Sciatic nerve (tissue), 2 donors: ENCODE measurements at places on chromosomes 6 and 20. TPM values are rescaled to one million over a fixed set of nuclear protein-coding genes. Genes with fewer than 3 reads are reported as not detected.

DNA sequence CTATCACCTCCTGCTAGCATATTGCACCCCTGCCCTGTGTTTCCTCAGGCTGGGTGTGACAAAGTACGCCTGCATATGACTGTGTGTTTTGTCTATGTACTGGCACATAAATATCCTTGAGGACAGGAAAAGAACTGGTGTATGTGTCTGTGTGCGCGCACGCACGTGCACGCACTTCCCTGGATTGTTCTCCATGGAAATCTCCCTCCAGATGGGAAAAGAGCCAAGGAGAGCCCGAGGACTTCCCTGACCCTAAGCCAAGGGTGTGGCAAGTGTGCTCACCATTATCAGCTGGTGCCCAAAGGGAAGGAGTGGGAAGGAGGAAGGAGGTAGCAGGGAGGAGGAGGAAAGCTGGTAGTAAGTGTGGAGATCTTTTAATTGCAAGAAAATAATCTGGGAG, 117.6 kb downstream of the HIVEP2 start:
- no peak for DNase-seq

DNA sequence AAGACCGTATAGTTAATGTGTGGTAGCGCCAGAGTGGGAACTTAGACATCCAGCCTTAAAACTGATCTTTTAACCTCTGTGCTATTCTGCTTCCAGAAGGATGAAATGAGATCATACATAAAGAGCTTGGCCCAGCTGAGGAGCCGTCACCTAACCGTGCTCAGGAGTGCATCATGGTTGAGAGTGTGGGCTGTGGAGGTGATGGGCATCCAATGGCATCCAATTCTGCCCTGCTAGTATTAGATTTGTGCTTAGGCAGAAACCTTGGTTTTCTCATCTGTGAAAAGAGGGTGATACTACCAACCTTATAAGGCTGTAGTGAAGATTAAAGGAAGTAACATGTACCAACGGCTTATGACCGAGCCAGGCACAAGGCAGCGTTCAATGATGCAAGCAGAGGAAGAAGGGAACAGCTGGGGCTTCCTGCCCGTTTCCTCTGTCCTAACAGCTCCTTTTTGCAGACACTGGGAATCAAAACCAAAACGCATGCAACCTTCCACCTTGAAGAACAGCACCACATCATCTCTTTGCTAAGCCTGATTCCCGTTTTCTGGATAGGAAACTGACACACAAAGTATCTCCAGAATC, 1.3 kb downstream of the SLC22A16 start:
- no peak for DNase-seq

GRCh38 chr6:134707342-134708031, 242.4 kb downstream of the ALDH8A1 start:
- DNase-seq: no peak

DNA sequence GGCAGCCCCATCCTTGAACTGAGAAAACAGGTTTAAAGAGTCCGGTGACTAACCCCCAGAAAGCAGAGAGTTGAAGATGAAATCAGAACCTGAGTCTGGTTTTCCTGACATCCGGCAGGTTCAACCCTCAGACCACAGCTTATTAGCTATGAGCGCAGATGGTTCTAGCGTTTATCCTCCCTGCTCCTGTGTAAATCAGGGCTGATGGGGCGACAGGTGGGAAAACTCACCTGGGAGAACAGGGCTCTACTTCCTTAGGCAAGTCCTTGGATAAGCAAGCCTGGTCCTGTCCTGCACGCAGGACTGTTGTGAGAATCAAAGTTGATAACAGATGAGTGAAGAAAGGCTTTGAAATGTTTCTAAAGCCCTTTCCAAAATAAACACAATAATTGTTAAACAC, 31.4 kb downstream of the GHRH start:
- DNase-seq: no peak

The SULF2 gene
- total RNA-seq: 79.2 TPM

DNA sequence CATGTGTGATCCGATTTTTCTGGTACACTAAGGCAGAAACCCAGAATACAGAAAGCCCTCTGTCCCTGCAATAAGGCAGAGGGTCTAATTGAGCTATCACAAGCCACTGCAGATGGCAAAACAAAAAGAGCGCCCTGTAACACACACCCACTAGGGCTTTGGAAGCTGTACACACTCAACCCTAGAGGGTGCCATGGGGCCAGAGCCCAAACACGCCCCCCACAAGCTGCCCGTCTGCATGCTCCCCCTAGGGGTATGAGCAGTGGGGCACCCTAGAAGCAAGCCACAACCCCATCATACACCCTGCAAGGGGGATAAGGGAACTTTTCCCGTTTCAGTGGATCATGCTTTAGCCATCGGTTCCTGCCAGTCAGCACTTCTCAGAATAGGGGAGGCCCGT, 62.2 kb upstream of the PDE10A start:
- no peak for DNase-seq

The TBPL1 gene
- 18.5 TPM for total RNA-seq

The F13A1 gene
- total RNA-seq: 231 TPM

The MAP7 gene
- total RNA-seq: 1.2 TPM

DNA sequence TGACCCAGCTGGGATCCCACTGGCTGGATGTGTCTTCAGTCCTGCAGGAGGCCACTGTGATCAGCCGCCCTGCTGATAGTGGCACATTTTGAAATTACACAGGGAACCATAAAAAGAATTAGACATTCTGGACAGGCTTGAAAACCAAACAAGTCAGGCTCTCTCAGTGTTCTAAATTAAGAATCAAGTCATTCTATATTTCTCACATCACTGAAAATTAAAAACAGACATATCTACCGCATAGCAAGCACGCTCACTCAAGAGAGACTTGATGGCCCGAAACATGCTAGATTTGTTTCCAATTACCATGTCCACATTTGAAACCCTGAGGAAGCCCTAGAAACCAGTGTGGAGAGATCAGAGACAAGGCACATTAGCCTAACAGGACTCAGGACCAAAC, 57.7 kb downstream of the NFATC2 start:
- DNase-seq: no peak

DNA sequence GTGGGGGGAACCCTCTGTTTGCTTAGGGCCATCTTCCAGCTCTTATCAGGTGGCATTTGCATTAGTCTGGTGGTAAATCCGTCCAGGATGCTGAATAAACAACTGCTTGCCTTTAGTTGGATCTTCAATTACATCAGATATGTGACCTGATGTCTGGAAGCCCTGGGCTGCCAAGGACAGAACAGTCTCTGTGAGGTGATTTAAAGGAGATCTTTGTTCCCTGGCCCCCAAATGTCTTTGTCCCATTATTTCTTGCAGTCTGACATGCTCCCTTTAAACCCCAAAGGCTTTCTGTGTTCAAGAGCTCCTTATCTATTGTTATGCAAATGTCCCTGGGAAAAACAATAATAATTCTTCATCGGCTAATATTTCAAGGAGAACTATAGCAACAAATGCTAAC, 84.6 kb upstream of the SPTLC3 start:
- DNase-seq: no peak

The FBXO30 gene
- total RNA-seq: 13.0 TPM

GRCh38 chr20:62702895-62703852, 5.5 kb upstream of the NTSR1 start:
- no peak for DNase-seq

GRCh38 chr6:74451953-74452352, 753.9 kb downstream of the COL12A1 start:
- no peak for DNase-seq

The JPH2 gene
- 1.5 TPM for total RNA-seq

GRCh38 chr6:149264629-149265028, 52.9 kb upstream of the TAB2 start:
- DNase-seq: no peak

DNA sequence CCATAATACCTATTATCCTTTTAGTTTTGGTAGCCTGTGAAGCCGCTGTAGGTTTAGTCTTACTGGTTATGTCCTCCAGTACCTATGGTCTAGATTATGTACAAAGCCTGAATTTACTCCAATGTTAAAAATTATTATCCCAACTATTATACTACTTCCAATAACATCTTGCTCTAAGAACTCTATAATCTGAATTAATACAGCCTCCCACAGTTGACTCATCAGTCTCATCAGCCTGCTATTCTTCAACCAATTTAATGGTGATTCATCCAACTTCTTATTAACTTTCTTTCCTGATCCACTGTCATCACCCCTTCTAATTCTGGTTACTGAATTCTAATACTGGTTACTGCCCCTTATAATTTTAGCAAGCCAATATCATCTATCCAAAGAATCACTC, 370.3 kb upstream of the OPRM1 start:
- DNase-seq: no peak

The ABRACL gene
- 8.5 TPM for total RNA-seq

The ACOT13 gene
- total RNA-seq: 17.3 TPM

- no peak for DNase-seq
Measured at GRCh38 chr6:125066140-125066539, 87.4 kb upstream of the TPD52L1 start.

- no peak for DNase-seq
Measured at GRCh38 chr6:44156494-44157151, 2.0 kb upstream of the CAPN11 start.

DNA sequence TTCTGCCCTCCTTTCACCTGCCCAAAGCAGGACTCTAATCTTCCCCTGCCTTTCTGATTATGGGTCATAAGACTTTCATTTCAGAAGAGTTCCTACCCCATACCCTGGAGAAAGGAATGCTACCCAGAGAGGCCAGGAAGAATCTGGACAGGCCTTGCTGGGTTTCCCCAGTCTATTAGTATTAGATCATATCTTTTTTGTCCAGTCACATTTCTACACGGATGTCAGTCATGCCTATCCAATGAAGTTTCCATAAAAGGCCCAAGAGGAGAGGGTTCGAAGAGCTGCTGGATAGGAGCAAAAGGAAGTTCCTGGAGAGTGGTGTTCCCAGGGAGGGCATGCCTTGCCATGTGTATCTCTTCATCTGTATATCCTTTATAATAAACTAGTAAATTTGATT, 3.2 kb downstream of the POLH start:
- no peak for DNase-seq

- no peak for DNase-seq
Measured at GRCh38 chr6:79385333-79385732, 150.9 kb upstream of the HMGN3 start.

The DNAH8 gene
- total RNA-seq: 0.13 TPM

The SNAP25 gene
- 2.5 TPM for total RNA-seq

GRCh38 chr20:25071734-25072133, 10.2 kb downstream of the VSX1 start:
- no peak for DNase-seq

The CLPSL1 gene
- not detected for total RNA-seq

- DNase-seq: no peak
Measured at GRCh38 chr20:4180356-4180755, 165.0 kb upstream of the RNF24 start.

- DNase-seq: no peak
Measured at GRCh38 chr6:4509506-4509905, 266.7 kb upstream of the CDYL start.

The SAMD3 gene
- total RNA-seq: 3.6 TPM

DNA sequence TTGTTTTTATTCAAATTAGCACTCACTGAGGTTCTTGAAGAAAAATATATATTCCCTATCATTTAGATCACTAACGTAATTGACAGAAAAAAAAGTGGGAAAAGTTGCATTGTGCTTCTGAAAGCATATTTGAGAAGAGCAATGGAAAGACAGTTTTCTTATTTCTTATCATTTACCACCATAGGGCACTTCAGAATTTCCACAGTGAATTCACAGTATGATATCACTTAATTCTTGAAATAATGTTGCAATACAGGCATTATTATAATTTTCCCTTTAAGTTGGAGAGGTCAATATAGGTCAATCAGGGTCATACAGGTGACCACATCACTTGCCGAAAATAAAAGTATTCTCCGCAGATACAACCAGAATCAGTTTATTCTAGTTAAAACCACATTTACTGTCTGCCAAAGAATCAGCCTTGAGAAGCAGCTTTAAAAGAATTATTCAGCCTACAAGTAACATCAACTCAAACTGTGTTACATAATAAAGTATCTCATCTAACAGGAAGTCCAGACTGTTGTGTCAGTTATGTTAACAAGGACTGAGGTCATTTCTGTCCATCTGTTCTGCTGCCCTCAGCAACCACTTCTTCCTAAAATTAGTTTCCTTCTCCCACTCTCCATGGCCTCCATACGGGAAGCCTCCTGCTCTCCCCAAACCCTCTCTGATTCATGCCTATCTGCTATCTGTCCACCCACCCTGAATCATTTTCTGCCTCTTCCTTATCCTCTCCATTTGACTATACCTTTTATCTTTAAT, 121.2 kb downstream of the SIM1 start:
- no peak for DNase-seq

GRCh38 chr6:34496103-34496685, 30.3 kb downstream of the PACSIN1 start:
- DNase-seq: no peak

DNA sequence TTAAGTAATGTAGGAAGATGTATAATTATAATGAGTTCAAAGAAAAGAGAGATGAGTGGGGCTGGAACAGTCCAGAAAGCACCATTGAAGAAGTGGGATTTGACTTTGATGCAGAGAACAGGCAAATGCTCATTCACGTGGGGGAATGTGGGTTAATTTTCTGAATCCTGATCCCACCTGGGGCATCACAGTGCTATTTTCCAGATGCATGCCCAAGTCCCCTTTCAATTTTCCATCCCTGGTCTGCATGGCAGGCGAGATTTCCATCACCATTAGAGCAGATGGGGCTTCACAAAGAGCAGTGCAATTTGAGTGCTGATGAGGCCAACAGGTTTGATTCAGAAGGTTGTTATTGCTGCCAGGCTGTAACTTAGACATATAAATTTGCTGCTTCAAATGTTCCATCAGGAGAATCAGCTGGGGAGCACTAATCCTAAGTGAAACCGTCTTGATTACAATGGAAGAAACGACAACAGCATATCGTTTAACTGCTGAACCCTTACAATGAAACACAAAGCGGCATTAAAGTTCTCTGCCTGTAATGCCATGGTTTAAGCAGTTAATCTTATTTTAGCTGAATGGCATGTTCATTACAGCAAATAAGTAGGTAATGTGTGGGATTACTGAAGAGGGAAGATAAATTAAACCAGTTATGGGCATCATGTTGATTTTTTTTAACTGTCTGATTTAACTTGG, 45.2 kb downstream of the OSTM1 start:
- DNase-seq: no peak

The RWDD2A gene
- 4.5 TPM for total RNA-seq

- DNase-seq: no peak
Measured at GRCh38 chr20:37518606-37519507, 2.2 kb upstream of the NNAT start.

DNA sequence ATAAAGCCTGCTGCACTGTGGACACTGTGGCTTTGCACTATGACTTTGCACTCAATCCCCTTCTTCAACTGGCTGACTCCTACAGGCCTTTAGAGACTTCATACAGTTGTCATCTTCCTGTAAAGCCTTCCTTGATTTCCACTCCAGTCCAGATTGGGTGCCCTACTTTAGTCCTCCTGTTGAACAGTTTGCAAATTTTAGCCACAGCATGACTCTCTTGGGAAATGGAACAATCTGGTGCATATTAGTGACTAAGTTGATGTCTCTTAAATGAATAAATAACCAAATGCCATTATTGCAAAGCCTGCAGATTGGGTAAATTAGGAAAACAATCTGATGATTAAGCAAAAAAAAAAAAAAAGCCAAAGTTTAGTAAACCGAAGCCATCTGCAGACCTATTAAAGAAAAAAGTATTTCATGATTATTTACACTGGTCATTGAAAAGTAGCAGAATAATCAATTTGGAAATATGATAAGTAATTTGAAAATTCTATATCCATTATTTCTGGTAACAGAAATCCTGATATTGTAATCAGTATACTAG, 12.6 kb downstream of the PLCB4 start:
- DNase-seq: no peak

The MRPS10 gene
- total RNA-seq: 23.0 TPM

The KLC4 gene
- total RNA-seq: 35.5 TPM

- no peak for DNase-seq
Measured at GRCh38 chr6:81556551-81556950, 195.9 kb downstream of the TENT5A start.
